Endodermal cell (in vitro differentiated cells): ENCODE measurements at places on chromosomes 7 and 10. TPM values are rescaled to one million over a fixed set of nuclear protein-coding genes. Genes with fewer than 3 reads are reported as not detected.

Gene CD36
- 0.09 and 0.18 TPM in 2 replicates for total RNA-seq

DNA sequence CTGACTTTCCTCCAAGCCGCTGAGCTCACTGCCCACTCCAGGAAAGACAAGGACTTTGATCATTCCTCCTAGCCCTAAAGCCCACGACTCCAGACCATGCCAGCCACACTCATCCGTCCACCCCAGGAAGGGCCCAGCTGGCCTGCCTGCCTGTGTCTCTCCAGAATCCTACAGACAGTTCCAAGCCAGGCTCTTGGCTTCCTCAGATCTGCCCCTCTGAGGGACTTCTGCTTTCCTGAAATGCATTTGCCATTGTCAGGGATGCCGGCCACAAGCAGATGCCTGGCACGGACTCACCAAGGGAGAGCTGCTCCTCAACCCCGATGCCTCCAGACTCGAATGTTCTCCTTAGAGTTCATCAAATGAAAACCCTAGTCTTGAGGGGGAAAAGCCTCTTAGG, 155.8 kb downstream of the OAT start:
- no peak for DNase-seq

DNA sequence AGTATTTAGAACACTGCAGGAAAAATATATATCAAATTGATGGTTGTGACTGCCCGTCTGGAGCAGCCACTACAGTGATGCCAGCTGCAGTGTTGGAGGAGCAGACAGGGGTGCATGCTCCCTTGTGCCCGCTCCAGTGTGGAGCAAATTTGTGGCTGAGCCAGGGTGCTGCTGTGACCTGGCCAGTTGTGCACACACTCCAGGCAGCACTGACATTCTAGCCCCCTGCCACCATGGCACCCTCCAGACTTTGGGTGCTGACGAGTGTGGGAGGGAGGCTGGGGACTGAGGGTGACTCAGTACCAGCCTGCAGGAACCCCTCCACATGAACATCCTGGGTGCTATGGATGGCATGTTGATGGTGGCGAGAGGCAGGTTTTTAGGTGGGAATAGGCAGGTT, 160.0 kb upstream of the PCDH15 start:
- DNase-seq, result no peak

Gene LRRD1
- total RNA-seq, result not detected in 2 replicates

Gene STN1
- 19.9 to 24.7 TPM (median 21.5 TPM) in 3 replicates for total RNA-seq

DNA sequence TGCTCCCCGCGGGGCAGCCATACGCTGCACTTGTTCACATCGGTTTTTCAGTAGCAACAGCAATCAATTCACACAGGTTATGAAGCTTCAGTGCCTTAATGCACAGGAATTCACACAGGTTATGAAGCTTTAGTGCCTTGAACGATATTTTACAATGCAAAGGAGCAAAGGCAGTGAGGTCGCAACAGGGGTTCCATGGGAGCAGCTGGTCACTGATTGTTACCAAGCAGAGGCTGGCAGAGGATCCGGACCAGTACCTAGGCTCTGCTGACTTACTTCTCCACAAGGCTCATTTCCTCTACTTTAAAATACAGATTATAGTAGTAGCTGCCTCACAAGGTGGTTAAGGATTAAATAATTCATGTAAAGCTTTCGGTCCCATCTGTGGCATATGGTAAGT, 95.2 kb upstream of the ODAD2 start:
- no peak for DNase-seq

Gene NKX2-3
- 0.14 TPM in 1 of 2 replicates, not detected in the other for total RNA-seq

- DNase-seq, result no peak
Observed at GRCh38 chr10:93913706-93914105, 19.9 kb downstream of the SLC35G1 start.

DNA sequence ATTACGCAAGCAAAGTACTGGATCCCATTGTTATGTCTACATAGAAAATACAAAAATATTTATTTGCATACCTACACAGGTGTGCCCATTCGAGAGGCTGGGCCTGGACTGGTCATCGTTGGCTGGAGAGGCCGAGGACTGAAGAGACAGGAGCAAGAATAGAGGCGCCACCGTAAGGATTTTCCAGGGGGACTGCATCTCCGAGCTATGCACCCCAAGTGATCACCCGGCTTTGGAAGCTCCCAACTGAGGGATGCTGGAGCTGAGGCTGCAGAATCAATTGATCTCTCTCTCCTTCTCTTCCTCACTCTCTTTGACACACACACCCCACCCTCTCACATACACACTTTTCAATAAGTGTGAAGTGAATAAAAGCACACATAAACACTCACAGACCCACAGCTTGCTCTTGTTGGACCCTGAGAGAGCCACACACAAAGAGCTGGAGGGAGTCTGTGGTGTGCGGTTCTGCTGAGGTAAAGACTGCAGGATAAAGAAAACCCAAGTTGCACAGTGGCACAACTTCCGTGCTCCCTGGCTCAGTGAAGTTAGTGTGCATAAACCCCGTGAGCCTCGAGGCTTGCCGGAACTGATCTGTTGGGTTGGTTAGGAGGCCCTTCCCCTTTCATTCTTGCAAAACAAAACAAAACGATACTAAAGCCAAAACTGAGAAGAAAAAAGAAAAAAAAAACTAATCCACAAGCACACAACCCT, at the start of gene AOAH:
TSS of gene AOAH (minus strand) at position 544 of the 714 bp plus-strand sequence. CDS start at position 198, 346 bp downstream.
- DNase-seq, result no peak

Gene PRKG1
- 2.3 and 2.7 TPM in 2 replicates for total RNA-seq

DNA sequence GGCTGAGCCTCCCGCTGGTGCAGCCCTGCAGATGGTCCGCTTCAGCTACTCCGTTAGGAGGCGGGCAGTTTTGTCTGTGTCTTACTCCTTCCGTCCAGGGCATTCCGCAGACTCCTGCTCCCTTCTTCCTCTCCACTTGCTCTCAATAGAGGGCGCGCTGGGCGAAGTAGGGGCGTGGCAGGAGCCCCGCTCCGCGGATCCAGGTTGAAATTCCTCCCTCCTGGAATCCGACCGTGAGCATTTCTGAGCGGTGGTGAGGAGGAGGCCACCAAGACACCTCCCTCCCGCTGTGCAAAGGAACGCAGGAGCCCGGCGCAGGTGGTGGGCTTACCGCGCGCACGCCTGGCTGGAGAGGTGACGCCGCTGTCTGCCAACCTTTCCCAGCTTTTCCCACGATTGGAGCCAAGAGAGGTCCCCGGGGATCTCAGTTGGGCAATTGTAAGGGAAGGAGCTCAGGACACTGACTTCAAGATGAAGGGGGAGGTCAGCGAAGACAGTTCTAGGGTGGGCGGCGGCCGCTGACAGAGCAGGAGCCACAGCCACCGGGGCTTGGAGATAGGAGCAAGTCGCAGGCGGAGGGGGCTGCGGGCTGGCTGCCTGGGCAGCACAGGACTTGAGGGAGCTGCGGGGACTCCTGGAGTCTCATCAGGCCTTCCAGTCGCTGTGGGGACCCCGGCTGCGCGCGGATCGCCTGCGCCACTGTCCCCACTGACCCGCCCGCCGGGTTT, 1011.3 kb downstream of the XPNPEP1 start:
- peak; percentile 98 for DNase-seq

Gene TCF7L2
- total RNA-seq, result 73.2 to 82.5 TPM (median 75.8 TPM) in 3 replicates

- DNase-seq, result no peak
Observed at GRCh38 chr7:71144963-71145362, 13.0 kb downstream of the GALNT17 start.

Gene TMEM213
- total RNA-seq, result not detected in 3 replicates

GRCh38 chr10:100847440-100847839, 65.3 kb upstream of the SLF2 start:
- DNase-seq, result no peak

DNA sequence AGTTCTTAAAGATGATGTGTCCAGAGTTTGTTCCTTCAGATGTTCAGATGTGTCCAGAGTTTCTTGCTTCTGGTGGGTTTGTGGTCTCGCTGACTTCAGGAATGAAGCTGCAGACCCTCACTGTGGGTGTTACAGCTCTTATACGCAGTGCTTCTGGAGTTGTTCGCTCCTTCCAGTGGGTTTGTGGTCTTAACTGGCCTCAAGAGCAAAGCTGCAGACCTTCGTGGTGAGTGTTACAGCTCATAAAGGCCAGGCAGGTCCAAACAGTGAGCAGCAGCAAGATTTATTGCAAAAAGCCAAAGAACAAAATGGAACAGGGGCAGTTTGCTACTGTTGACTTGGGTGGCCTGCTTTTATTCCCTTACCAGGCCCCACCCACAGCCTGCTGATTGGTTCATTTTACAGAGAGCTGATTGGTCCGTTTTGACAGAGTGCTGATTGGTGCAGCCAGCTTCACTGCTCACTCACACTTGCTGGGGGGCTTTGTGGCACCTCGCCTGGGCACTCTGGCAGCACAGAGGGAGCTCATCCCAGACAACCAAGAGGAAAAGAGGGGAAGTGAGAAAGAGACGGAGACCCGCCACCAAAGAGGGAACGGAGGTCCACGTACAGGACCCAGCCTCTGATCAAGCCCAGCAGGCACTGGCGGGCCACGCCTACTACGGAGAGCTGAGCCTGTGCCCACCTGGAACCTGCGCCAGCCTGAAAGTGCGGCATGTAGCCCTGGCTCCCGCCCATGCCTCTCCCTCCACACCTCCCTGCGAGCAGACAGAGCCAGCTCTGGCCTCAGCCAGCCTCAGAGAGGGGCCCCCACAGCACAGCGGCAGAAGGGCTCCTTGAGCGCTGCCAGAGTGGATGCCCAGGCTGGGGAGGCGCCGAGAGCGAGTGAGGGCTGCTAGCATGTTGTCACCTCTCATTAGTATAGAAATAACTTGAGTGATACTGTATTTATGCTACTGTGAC, 55.8 kb upstream of the SEMA3C start:
- no peak for DNase-seq

- no peak for DNase-seq
Observed at GRCh38 chr10:30832749-30833627, 198.7 kb downstream of the ZNF438 start.

Gene SH2D4B
- 0.12 to 0.13 TPM in 2 of 3 replicates, not detected in the other for total RNA-seq

DNA sequence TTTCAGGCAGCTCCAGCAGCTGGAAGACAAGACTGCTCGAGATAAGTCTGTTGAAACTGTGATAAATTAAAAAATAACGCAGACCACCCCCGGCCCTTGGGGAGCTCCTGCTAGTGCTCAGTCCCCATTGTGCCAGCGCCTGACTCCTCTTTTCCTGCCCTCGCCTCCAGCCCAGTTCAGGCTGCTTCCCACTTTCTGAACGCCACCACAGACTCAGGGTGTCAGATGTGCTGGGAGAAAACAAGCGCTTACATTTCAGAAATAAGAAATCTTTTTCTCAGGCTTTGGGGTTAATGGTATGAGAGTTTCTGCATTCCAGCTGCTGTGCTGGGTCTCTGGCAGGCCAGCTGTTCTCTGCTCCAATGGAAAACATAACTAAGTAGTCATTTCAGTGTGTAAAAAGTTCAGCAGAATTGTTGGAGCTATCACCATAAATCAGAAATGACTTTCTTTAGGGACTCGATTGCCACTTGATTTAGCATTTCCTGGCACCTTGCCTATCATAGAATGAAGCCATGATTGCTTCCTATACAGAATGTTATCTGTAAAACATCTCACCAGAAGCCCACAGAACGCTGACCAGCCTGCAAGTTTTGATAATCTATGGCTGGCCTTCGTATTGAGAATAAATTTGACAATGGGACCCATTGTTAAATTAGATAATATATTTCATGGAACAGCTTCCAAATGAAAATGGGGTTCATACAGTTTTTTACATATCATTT, 257.0 kb upstream of the ZNF32 start:
- no peak for DNase-seq

GRCh38 chr10:48363617-48364355, 57.3 kb downstream of the MAPK8 start:
- DNase-seq, result peak; percentile 48

DNA sequence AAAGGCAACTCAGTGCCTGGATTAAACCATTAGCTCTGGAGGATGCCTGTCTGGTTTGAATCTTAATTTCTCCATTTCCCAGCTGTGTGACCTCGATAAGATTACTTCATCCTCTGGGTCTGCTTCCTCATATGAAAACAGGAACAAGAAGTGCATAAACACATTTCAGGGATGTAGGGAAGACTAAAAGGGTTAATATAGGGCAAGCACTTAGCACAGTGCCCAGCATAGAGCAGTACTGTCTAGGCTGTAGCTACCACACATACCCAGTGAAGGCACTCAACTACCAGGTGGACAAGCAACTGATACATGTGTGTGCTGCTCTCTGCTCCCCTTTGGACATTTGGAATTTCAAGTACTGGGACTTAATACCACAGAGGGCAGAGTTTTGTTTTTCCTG, 85.4 kb downstream of the KCNMA1 start:
- DNase-seq, result no peak

DNA sequence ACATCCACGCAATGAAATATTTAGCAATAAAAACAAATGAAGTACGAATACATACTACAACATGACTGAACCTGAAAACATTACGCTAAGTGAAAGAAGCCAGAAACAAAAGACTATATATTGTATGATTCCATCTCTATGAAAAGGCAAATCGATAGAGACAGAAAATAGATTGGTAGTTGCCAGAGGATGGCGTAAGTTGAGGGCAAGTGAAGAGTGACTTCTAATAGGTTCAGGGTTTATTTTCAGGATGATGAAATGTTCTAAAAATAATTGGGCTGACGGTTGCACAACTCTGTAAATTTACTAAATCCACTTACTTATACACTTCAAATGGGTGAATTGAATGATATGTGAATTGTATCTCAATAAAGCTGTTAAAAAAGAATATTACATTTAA, 39.5 kb upstream of the TECTB start:
- no peak for DNase-seq

- no peak for DNase-seq
Observed at GRCh38 chr10:105981679-105982078, 1182.8 kb downstream of the SORCS1 start.
